CMK (cell line): ENCODE measurements at places on chromosomes 7 and 10.

- no peak for DNase-seq
Observed at GRCh38 chr10:8768341-8768740, 713.9 kb downstream of the GATA3 start.

DNA sequence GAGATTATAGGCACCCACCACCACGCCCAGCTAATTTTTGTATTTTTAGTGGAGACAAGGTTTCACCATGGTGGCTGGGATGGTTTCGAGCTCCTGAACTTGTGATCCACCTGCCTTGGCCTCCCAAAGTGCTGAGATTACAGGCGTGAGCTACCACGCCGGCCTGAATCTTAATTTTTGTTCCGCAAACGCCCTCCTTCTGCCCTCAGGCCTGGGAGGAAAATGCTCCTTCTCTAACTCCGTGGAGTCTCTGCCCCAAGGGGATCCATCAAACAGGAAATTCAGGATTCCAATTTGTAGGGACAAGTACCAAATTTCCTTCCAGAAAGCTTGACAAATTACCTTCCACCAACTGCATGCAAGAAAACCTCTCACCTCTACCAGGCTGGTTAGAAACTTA is 43.2 kb downstream of the RBAK start:
- DNase-seq: no peak

- DNase-seq: no peak
Observed at GRCh38 chr7:150340024-150340749, 1.2 kb downstream of the RARRES2 start.

DNA sequence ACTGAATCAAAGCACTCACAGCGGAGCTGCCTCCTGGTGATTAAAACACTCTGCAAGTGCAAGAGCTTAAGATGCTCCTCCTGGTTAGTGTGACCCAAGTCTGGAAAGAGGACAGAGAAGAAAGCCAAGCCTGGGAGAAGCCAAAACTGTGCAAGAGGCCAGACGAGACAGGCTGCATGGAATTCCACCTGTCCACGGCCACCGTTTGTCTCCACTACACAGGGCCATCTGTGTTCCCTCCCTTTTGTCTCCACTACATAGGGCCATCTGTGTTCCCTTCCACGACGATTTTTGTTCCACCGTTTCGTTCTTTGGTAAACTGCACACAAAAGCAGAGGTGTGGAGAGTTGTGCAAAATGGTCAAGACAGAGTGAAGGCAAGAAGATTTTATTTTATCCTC is 233.0 kb downstream of the DIP2C start:
- DNase-seq: no peak

DNA sequence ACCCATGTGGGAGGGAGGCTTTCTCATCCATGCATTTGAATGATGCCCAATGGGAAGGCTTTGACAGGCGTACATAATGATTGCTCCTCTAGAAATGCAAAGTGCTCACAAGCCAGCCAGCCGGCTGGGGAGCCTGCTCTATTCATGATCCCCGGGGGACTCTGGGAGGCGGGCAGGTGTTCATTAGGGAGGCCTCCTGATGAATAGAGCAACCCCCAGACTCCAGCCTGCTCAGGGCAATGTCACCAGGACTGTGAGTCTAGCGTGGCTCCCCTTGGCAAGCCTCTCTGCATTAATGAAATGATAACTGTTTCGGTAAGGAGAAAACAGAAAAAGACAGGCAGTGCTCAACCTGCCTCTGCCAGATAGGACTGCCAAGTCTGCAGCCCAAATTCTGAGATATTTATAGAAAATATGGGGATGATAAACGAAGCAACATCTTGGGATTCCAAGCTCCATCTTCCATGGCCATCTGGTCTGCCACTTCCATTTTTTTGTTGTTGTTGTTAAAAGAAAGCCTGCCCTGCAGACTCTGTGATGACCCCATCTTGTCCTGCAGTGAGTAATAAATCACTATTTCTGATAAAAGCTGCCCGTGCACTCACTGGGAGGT is 236.4 kb downstream of the PRPF18 start:
- no peak for DNase-seq

DNA sequence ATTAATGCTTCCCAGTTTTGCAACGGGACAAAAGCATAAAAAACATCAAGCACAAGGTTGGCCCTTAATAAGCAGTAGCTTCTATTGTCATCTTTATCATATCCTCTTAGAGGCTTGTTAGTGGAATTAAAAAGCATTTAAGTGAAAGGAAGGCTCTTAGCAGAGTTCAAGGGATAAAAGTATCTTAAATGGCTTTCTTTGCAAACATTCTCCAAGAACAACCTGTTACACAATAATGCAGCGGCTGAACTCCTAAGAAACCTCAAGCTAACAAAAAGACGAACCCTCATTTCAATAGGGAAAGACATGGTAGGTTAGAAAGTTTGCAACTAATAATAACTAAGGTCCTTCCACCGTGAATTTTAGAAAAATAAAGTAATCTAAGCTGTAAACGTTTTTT is 82.1 kb downstream of the MPP7 start:
- no peak for DNase-seq

- no peak for DNase-seq
Observed at GRCh38 chr10:28317760-28318159, 14.9 kb upstream of the MPP7 start.

DNA sequence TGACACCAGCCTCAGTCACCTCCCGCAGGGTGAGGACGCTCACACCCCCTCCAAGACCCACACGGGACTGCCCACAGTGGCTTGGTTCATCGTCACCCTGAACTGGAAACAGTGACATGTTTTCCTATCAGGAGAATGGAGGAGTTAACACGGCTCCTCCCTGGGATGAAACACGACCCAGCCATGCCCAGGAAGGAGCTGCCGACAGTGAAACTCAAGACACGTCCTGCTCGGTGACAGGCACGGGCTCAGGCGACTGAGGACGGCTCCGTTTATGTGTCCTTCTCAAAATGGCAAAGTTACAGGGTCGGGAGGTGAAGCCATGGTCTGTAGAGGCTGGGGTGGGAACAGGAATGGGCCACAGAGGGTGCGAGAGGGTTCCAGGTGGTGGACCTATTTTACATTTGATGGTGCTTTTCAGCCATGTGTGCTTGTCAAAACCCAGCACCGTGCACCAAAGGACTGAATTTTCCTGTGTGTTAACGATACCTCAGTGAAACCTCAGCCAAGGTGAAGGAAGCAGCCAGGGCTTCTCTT is 272.4 kb downstream of the ADARB2 start:
- no peak for DNase-seq

DNA sequence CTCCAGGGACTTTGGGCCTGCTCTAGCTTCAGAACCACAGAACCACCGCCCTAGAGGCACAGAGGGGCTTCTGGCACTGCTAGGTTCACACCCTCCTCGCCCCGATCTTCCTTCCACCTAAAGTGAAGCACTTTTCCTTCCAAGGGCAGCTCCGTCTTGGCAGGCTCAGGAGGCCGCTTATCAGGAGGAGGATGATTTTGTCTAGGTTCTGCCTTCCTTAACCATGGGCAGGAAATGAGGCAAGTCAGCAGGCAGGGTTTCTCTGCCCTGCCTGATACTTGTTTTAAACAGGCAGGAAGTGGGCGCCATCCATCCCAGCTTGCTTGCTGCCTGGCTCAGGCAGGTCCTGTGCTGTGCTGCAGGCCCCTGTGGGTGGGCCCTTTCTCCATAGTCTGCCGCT is 8.3 kb upstream of the ATP6V0E2 start:
- no peak for DNase-seq

DNA sequence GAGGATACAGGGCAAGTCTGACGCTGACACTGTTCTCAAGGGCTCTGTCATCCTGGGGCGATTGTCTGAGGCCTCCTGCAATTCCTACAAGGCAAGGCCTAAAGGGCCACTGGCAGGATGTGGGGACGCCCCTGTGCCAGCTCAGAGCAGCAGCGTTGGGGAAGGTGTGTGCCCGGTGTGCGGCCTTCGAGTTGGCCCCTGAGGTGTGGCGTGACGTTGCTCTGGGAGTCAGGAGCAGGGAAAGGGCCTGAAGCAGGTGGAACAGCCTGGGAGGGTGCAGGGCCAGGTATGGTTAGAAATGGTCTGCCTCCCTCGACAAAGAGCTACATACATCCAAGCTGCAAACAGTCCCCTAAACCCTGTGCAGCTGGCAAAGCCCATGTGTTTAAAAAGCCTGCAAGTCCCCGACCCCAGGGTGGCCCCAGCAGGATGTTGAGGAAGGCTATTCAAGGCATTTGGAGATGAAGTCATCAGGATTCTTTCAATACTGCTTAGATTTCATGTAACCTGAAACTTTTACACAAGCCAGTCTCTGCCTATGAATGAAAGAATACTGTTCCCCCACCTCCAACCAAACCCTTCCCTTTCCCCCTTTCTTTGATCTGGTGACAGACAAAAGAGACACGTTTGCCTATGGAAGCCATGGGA is 142.5 kb upstream of the TNS3 start:
- DNase-seq: no peak
